ENCODE measurements at places on chromosomes 2 and 18.

DNA sequence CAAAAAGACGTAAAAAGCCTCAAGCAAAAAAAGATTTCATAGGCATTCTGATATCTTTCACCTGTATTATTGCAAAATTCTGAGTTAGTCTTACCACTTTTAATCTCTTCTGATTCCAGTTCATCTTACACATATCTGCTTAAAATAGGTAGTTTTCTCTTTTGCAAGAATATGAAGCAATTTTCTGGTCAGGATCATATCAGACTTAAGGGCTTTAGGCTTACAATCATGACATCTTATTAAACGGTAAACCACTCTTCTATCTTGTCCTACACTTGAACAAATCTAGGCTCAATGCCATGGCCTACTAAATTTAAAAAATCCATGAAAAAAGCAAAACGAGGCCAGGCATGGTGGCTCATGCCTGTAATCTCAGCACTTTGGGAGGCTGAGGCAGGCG is 50.1 kb upstream of the GAREM1 start:
- no peak for DNase-seq

DNA sequence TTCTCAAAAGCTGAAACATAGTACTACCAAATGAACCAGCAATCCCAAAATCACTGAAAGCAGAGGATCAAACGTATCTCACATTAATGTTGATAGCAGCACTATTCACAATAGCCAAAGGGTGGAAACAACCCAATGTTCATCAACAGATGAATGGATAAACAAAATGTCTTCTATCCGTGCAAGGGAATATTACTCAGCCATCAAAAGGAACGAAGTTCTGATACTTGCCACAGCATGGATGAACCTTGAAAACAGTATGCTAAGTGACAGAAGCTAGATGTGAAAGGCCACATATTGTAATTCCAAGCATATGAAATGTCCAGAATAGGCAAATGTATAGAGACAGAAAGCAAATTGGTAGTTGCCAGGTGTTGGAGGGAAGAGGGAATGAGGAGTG is 57.0 kb upstream of the CHMP1B start:
- DNase-seq = no peak

DNA sequence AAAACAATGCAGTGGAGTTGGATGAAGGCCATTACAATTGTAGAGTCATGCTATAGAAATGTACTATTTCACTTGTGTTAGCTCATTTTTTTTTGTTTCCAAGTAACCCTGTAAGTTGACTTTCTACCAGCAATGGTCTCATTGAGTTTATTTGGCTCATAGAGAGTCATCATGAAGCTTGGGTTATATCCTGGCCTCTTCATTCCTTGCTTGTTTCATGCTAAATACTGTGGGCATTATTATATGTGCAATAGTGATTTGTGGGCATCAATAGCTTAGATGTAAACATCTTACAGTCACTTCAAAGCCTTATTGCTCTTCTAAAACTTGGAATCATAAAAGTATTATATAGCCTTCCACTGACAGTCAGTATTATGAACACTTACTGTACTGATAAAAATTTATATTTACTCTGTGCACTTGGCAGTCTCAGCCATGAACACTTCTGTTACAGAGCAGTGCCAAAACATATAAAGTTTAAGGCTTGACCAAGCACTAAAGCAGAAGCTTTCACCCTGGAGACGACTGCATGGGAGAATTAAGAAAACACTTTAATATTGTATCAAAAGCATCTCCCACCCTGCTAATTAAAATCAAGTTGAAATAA is 751.2 kb downstream of the SATB2 start:
- DNase-seq = peak; percentile 30

DNA sequence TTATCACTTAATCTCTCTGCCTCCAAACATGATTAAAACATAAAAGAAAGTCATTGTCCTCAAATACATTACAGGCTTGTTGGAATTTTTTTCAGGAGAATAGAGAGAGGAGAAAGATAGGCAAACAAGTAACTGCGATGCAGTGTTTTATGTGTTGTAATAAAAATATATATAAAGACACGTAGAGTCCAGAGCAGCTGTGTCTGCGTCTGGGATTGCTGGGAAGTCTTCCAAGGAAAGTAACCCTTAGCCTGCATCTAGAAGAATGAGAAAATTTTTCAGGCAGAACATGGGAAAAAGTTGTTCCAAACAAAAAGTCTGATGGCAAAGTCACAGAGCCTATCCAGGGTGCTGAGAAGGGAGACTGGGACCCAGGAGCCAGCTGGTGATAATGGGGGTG is 91.8 kb upstream of the ST6GAL2 start:
- DNase-seq = no peak

DNA sequence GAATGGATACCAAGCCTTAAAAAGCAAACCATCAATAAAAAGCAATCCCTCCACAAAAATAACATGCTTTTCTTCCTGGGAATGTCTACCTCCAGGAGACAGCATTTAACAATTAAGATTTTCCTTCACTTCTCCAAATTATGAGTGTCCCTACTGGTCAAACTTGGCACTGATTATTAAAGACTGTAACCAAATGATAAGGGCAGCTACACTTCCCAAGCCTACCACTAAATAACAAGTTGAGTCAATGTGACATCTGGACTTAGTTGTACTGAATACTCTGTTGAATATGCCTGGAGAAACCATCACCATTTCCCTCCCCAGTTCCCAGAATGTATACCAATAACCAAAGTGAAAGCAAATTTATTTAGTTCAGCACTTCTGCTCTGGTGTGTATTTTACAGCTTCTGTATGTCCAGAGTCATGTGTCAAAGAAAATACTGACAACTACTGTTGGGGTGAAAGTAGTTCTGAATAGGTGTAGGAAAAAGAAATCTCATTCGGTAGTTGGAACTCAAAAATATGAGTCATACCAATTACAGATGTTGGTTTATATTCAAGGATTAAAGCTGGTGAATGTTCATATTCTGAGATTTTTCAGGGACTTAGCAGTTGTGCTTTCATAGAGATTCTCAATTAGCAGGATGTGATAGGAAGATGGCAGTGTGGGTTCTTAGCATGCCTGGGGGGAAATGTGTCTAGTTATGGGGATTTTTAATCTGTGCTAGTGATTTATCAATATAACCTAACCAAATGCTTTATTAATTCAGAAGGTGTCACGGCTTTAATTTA is 1291.6 kb upstream of the GYPC start:
- no peak for DNase-seq

- peak; percentile 63 for DNase-seq
Observed at GRCh38 chr2:72983500-72984161, 66.3 kb downstream of the EMX1 start.

GRCh38 chr2:113078350-113078839 is 10.6 kb downstream of the IL1F10 start:
- no peak for DNase-seq

- no peak for DNase-seq
Observed at GRCh38 chr2:221465776-221466175, 106.3 kb downstream of the EPHA4 start.

- no peak for DNase-seq
Observed at GRCh38 chr18:8656232-8656631, 47.0 kb downstream of the RAB12 start.

- no peak for DNase-seq
Observed at GRCh38 chr2:111940333-111941196, 42.2 kb downstream of the MERTK start.

GRCh38 chr18:53795610-53796009 is 428.9 kb downstream of the MBD2 start:
- no peak for DNase-seq

DNA sequence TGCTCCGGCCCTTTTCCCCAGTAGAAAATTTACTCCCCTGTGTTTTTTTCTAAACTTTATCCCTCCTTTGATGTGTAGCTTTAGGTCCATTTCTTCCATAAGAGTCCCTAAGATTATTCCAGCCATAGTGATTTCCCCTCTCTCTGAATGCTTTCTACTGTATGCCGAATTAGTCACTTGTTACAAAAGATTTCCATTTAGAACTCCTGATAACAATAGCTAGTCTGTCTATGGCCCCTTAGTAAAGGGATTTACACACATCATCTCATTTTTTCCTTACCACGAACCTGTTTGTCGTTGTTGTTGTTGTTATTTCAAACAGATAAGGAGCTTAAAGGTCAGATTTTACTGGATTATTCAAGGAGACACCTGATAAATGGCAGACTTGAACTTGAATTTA is 256.1 kb downstream of the PAX3 start:
- DNase-seq = no peak

- no peak for DNase-seq
Observed at GRCh38 chr2:207734636-207735512, 23.4 kb downstream of the CCNYL1 start.

DNA sequence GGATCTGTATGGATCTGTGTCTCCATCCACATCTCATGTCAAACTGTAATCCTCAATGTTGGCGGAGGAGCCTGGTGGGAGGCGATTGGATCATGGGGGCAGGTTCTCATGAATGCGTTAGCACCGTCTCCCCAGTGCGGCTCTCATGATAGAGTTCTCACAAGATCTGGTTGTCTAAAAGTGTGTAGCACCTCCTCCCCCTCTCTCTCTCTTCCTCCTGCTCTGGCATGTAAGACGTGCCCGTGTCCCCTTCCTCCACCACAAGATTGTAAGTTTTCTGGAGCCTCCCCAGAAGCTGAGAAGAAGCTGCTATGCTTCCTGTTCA is 55.0 kb upstream of the ROCK2 start:
- no peak for DNase-seq

DNA sequence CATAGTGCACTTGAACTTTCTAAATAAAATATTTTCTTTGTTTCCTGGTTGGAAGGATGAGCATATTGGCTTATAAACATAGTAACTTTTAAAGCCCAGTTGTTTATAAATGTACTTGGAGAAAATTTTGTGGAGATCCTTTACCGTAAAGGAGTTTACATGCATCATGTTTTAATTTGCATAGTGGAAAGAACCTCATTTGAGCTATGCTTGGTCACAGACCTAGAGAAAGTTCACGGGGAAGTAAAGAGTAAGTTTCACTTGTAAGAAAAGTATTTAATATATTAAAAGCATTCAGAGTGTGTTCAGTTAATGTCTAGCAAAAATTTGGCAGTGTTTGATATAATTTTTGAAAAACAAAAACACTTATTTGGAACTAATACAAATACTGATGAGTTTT is 45.3 kb downstream of the PIKFYVE start:
- no peak for DNase-seq

GRCh38 chr2:21317131-21317530 is 193.4 kb downstream of the TDRD15 start:
- peak; percentile 32 for DNase-seq

DNA sequence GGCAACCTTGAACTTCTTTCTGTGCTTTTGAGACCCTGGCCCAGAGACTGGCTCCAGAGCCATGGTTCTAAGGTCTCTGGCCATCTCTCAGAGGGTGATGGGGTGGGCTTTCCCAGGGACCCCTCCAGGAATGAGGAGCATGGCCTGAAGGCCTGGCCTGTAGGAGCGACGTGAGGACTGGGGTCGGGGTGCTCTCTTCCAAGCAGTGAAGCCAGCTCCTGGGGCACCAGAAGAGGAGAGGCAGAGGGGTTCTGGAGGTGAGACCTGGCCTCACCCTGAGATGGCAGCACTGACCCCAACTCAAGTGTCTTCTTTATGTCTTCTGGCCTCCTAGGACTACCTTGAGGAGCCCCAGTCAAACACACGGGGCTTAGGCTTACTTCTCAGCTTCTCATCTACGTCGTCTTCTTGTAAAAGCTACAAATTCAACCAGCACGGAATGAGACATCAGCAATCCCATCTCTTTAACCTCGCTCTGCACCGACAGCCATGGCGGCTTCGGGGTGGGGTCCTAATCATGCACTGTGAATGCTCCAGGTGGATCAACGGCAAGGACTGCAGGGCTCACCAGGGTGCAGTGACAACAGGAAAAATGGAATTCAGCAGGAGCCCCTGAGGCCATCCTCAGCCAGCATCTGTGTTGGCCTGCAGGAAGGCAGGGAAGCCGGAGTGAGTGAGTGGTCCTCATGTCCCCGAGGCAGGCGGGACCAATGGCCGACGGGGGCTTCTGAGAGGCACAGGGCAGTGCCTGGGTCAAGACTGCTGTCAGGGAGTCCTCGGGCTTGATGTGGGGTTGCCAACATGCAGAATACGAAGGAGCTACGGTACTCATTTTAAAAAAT is 214.1 kb downstream of the HDAC4 start:
- DNase-seq = no peak

DNA sequence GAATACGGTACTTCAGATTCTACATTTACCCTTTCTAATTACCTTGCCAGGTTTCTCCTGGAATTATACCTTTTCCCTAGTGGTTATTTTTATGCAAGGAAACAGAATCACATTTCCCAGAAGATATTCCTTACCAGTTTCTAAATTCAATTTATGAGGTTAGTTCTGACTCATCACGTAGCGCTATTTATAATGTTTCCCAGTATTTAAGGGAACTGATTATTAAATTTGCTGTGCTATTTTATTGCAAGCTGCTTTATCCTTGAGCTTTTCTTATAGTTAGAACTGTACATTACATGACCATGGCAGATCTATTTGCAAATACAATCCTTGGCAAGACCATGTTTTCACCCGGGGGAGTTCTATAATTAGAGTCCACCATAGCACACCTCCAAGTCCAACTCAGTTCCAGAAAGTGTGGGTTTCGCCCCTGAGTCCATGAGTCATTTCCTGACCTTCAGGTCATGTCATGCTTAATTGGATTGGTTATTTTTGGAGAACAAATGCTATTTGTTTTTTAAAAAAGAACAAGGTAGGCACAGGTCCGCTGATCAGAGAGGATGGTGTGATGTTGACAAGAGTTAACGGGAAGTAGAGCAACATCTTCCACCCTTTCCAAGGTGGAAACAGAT is 126.6 kb downstream of the ZNF532 start:
- no peak for DNase-seq

DNA sequence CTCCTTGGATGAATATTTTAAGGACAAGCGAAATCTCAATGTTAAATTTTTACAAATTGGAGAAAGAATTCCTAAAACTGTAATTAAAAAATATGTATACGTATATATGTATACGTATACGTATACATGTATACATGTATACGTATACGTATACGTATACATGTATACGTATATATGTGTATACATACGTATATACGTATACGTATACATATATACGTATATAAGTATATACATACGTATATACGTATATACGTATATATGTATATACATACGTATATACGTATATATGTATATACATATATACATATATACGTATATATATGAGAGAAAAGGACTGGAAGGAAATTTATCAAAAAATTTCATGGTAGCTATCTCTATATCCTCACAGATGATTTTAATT is 110.2 kb upstream of the ACKR3 start:
- no peak for DNase-seq

GRCh38 chr2:49004036-49004626 is 150.2 kb downstream of the FSHR start:
- no peak for DNase-seq

DNA sequence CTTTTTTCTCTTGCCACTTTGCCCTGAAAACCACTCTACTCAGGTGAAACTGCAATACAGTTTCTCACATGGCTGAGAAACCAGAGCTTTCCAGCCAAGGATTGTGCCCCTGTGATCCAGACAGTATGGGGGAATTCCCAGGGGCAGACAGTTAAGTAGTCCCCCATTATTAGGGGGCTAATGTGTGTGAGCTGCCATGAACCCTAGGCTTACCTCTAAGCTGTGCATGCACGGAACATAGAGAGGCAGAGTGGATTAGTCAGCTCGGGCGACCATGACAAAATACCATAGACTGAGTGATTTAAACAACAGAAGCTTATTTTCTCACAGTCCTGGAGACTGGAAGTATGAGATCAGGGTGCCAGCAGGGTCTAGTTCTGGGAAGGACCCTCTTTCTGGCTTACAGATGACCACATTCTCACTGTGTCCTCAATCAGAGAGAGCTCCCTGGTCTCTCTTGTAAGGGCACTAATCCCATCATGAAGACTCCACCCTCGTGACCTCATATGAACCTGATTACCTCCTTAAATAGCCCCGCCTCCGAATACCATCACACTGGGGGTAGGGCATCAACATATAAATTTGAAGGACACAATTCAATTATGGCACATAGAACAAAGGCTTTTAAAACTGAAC is 215.1 kb downstream of the EIPR1 start:
- no peak for DNase-seq

Measured in NCI-H1105 treated with DMSO at 0.1 percent for 48 hours (cell line).